ENCODE measurements at places on chromosomes 5 and 9.

GRCh38 chr9:109421026-109421970 is 76.8 kb downstream of the PTPN3 start:
- DNase-seq, result no peak

DNA sequence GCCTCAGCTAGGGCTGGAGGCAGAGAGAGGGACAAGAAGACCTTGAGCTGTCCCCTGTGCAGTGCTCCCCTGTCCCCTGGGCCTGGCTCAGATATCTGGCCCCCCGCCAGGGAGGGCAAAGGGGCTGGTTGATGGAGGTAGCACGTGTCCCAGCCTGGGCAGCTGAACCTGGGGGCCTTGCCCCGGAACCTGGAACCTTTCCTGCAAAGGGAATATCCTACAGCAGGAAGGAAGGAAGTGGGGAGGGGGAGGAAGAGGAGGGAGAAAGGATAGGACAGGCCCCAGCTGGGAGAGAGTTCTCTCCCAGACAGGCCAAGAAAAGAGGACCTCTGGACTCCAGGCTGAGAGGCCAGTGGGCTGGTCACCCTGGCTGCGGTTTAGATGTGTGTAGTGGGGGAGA is 27.6 kb upstream of the PSD2 start:
- peak; percentile 68 for DNase-seq

GRCh38 chr9:126128494-126129142 is 198.0 kb upstream of the MVB12B start:
- DNase-seq, result peak; percentile 16

DNA sequence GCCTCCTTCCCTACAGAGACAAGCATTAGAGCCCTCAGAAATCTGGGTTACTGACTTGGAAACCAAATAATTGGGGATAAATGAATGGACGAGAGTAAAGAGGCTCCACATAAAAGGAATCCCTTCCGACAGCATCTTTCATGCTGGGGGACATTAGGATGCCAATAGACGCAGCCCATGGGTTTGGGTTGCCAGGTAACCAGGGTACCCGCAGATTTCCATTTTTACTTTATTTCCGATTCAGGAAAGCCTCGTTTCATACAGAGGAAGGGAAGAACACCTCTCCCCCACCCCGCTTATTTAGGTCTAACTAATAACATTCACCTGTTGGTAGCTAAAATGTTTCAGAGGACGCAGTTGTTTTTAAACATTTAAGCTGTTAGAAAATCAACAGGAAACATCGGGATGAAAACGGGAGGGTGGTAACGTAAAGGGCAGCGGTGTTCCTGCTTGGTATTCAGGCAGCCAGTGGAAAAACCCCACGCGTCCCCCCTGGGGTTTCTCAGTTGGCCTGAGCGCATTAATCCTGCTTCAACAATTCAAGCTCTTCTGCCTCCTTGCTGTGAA is 179.5 kb downstream of the YTHDC2 start:
- DNase-seq, result no peak

DNA sequence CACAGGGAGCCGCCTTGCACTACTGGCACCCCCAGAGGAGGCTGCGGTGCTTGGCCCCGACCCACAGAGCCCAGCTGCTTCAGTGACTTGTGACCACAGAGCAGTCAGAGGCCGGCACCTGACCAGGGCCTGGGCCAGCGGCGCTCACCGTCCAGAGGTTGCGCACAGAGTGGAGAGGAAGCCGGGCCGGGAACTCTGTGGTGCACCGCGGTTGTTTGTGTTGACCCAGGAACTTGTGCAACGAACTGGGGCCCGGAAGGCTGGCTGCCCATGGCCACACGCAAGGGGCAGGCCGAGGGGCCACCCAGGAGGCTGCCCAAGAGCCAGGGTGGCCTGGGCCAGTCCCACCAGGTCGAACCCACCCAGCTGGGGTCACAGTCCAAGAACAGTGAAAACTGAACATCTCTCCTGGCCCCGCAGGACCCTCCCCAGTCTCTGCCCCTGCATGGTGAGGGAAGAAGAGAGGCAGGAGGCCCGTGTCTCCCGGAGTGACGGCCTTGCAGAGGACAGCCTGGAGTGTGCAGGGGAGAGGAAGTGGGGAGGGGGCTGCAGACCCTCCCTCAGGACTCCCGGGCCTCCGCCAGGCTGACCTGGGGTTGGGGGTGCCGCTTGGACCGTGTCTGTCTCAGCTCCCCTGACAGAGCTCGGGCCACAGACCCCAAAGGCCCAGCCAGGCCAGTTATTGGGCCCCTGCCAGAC is 42.8 kb upstream of the EGFL7 start:
- DNase-seq, result peak; percentile 67

All from liver (tissue), 10 donors.